ENCODE measurements at places on chromosomes 6 and 20. TPM values are rescaled to one million over a fixed set of nuclear protein-coding genes. Genes with fewer than 3 reads are reported as not detected.

Gene PDYN
- total RNA-seq: not detected

Gene AP5S1
- 11.1 TPM for total RNA-seq

Gene FAM217A
- not detected for total RNA-seq

Gene GJA10
- total RNA-seq: not detected

Gene SCUBE3
- total RNA-seq: under 0.01 TPM

Gene DACT2
- total RNA-seq: not detected

Gene MTFR2
- 0.73 TPM for total RNA-seq

Gene WFDC10B
- not detected for total RNA-seq

Gene GLP1R
- total RNA-seq: not detected

Gene OPN5
- not detected for total RNA-seq

Gene SLC18B1
- total RNA-seq: 14.6 TPM
